ENCODE measurements at places on chromosomes 2 and 18. TPM values are rescaled to one million over a fixed set of nuclear protein-coding genes. Genes with fewer than 3 reads are reported as not detected.

Gene PRLH
- total RNA-seq: not detected

Gene SAG
- total RNA-seq: not detected

Gene IL36G
- total RNA-seq: not detected

Gene DPP4
- 18.4 TPM for total RNA-seq

Gene NOSTRIN
- total RNA-seq: 8.4 TPM

Gene GREB1L
- total RNA-seq: 4.3 TPM

Gene AAMP
- total RNA-seq: 41.8 TPM

Gene ANKRD30BL
- not detected for total RNA-seq

Gene SULT1C4
- total RNA-seq: 2.7 TPM

Gene MARCHF4
- total RNA-seq: not detected

Gene PLCL1
- total RNA-seq: 0.20 TPM

Gene SP140L
- 11.9 TPM for total RNA-seq

Gene EFR3B
- 0.33 TPM for total RNA-seq

Gene THUMPD2
- total RNA-seq: 2.6 TPM

Gene SERTAD2
- 9.1 TPM for total RNA-seq

Gene LRP2
- total RNA-seq: 0.56 TPM

Gene LRATD1
- 0.84 TPM for total RNA-seq

Gene CNRIP1
- total RNA-seq: 2.5 TPM

Gene OTOS
- not detected for total RNA-seq

Gene MOB4
- total RNA-seq: 10.3 TPM

Gene CHRNG
- not detected for total RNA-seq

Gene HTR2B
- total RNA-seq: 0.09 TPM

Gene RAD51AP2
- total RNA-seq: not detected

Gene CD8B2
- not detected for total RNA-seq

Gene PXDN
- total RNA-seq: 13.9 TPM

Gene STAM2
- 15.1 TPM for total RNA-seq

Gene CLEC4F
- not detected for total RNA-seq

Gene NEURL3
- 0.64 TPM for total RNA-seq

Gene CAPN14
- not detected for total RNA-seq

Gene CLIP4
- 4.2 TPM for total RNA-seq

Gene HOXD13
- total RNA-seq: not detected

Gene AQP12A
- total RNA-seq: not detected

Gene FAM110C
- 8.2 TPM for total RNA-seq

Gene SPP2
- total RNA-seq: 146 TPM

Gene SCN2A
- not detected for total RNA-seq

Measured in right lobe of liver (tissue), 6 donors.